OCI-M1 (cell line): ENCODE measurements at places on chromosomes 12 and 14.

DNA sequence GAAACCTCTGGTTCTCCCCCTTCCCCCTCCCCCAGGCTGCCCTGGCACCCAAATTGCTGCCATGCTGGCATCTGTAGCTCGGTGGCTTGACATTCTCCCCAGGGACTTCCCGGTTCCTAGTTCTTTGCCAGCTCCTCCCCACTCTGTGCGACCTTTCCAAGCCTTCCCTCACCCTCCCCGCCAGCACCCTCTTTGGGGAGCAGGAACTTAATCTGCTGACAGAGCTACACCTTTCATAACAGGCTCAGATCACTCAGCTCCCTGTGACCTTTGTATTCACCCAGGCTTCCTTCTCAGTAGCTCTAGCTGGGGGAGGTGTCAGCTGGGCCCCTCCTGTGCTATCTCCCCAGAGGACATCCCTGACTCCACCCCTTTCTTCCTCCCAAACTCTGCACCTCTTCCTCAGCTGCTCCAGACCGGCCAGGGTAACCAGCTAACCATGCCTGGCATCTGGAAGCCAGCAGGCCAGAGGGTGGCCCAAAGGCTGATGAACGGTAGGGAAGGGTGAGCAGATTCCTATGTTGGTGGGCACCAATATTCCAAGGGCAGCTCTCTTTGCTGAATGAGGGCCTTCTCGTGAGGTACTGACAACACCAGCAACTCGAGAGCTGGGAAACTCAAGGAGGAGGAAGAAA lies 1.8 kb upstream of the COX14 start:
- DNase-seq = no peak

- DNase-seq = no peak
Measured at GRCh38 chr14:100256339-100256895, 17.5 kb downstream of the YY1 start.

- peak; percentile 77 for DNase-seq
Measured at GRCh38 chr14:56117765-56118610, at the start of gene PELI2. TSS of gene PELI2 (plus strand) at chr14:56118411. CDS start at chr14:56118661, 250 bp downstream.

GRCh38 chr12:74539261-74539660 lies 1.6 kb downstream of the ATXN7L3B start:
- no peak for DNase-seq

DNA sequence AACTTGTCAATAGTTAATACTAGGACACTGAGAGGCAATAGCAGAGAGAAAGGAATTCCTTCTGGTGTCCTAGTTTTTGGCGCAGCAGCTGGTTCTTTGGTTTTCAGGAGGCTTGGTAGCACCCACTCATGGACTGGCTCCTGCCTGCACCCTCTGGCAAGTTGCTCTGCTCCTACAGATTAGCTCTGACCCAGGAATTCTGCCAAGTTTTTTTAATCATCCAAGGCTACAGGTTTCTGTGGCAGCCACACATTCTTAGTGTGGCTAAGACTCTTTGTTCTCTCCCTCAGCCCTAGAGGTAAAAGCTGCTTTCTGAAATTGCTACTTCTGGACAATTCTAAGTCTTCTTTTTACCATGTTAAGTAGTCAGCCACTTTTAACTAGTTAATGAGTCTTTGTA lies 72.0 kb upstream of the FKBP4 start:
- no peak for DNase-seq

DNA sequence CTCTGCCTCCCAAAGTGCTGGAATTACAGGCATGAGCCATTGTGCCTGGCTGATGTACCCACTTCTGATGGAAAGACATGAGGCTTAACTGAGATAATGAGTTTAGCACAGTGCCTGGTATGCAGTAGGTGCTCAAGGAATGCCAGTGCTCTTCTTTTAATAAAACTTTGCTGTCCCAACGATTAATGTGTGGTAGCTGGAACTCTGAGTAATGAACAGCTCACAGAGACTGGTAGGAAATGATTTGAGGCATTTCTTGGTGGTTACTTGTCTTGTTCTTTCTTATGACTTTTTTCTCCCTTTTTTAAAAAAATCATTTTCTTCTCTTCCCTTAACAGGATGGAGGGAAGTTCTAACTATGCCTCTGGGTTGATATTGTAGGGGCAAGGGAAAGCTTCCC lies 235.7 kb upstream of the PWP1 start:
- DNase-seq = no peak

- DNase-seq = no peak
Measured at GRCh38 chr12:113247123-113248050, 26.1 kb downstream of the TPCN1 start.

DNA sequence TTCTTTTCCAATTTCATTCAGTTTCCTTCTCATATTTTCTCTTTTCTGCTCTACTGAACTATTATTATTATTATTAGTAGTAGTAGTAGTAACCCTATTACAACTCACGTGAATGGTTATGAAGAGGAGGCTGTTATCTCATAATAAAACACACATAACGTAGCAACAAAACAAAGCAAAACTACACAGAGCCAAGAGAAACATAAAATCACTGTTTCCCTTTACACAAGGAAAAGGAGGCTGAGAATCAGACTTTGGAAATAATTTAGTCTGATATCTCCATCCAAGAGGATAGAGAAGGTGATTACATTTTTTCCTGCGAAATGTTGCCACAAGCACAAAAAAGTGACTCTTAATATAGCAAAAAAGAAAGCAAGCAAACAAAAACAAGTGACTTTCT lies 975.8 kb upstream of the FLRT2 start:
- no peak for DNase-seq

DNA sequence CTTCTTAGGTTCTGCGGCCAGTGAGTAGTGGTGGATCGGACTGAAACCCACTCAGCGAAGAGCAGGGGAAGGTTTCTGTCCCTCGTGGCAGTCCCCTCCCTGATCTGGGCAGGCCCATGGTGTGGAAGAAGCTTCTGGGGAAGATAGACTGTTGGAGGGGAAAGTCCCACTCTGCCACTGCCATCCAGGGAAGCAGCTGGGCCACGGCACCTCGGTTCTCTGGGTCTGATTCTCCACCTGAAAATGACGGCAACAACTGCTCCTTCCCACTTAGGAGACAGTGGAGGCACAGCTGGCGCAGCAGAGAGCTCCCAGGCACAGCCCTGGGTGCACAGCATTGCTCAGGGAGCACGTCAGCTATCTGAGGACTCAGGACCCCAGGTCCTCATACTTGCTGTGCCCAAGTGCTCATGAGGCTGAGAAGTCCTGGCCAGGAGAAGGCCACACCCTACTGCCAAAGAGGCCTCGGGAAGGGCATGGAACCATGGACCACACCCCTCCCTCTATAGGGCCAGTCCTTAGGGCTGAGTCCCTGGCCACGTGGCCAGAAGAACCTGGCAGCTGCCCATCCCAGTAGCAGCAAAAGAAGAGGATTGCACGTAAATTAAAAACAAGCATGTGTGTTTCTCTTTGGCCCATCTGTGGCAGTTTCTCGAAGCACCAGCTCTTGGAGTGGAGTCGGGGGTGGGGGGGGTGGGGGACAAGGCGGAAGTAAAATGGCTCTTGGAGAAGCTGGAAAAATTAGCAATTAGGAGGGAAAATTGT lies 85.3 kb upstream of the BCL11B start:
- DNase-seq = no peak

DNA sequence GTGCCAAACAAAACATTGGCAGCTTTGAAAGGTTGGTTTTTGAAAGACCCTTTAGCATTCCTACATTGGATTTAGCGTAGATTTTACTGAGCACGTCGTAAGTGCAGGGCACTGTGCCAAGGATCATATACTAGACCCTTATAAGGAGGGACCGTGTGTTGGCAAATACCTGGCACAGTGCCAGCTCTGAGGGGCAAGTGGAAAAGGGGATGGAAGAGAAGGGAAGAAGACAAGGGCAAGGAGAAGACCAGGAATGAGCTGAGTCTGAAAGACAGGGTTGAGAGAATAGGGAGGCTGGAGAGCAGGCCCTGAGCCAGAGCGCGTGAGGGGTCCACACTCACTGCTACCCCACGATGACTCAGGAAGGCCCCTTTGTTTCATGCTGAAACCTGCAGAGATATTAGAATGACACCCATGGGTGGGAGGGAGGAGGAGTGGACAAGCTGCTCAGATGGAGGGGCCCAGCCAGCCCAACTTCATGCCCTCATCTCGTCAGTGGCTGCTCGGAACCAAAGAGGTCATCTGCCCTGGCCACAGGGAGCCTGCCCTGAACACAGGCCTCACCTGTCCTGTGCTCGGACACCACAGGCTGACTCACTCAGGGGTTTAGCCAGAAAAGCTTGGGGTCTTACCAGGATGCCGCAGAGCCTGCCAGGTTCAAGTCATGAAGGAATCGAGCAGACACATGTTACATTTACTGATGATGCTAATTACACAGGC lies 25.0 kb downstream of the RAB35 start:
- no peak for DNase-seq

DNA sequence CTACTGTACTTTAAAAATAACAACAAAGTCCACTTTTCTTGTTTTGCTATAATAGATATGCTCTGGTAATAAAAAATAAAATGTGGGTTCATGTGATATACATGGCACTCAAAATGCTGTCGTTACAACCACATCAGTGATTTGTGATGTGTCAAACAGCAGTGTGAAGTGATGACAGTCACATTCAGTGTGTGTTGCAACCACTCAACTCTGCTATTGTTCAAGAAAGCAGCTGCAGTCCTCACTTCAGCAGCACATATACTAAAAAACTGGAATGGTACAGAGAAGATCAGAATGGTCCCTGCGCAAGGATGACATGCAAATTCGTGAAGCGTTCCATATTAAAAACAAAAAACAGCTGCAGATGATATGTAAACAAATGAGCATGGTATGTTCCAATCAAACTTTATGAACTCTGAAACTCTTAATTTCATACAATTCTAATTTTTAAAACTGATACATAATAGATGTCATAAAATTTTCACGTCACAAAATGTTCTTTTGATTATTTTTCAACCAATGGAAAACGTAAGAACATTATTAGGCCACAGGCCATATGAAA lies 6.7 kb downstream of the TRMT5 start:
- DNase-seq = no peak

- no peak for DNase-seq
Measured at GRCh38 chr14:82309199-82309598, 775.5 kb upstream of the SEL1L start.

GRCh38 chr12:3694673-3695072 lies 58.2 kb downstream of the CRACR2A start:
- DNase-seq = no peak

DNA sequence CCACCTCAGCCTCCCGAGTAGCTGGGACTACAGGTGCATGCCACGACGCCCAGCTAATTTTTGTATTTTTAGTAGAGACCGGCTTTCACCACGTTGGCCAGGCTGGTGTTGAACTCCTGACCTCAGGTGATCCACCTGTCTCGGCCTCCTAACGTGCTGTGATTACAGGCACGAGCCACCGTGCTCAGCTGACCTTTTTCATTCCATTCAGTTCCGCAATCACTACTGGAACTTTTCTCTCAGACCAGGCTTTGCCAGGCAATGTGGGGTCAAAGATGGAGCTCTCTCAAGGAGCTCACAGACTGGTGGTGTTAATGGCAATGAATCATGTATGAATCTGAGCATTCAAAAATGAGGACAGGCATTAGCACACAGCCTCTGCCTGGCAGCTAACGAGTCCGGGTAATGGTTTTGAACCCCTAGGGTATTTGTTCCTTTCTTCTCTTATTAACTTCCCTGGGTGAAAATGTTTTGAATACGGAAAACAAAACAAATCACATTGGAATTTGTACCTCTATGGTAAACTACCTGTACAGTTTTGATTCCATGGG lies 9.4 kb upstream of the TCHP start:
- DNase-seq = no peak

DNA sequence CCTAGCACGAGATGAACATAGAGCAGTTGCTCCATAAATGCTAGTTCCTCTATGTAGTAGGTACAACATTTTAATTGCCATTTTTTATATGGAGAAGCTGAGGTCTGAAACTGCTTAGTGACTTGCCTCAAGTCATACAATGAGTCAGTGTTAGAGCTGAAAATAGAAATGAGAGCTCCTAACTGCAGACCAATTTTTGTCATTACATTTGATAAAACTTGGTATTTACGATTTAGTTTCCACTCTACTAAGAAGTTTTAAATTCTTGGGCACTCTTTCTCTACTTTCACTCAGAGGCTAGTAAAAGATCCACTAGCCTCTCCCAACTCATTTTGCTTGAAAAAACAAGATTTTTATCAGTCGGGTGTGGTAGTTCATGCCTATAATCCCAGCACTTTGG lies 8.1 kb upstream of the TMED10 start:
- DNase-seq = peak; percentile 22

GRCh38 chr12:550473-551260 lies 90.9 kb downstream of the B4GALNT3 start:
- DNase-seq = no peak

DNA sequence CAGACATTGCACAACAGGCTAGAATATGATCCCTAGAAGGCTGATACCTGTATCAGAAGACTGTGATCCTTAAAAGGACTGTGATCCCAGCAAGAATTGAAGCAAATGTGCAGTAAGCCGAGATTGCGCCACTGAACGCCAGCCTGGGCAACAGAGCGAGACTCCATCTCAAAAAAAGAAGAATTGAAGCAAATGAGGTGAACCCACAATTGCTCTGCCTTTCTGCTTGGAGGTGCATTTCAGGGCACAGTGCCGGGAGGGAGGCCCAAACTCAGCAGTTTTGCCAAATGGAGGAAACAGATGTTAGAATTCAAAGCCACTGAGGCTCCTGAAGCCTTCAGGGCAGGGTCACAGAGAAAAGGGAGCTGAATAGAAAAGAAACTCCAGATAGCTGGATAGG lies 61.1 kb upstream of the COCH start:
- no peak for DNase-seq

GRCh38 chr14:77910506-77910905 lies 110.6 kb downstream of the ADCK1 start:
- DNase-seq = no peak

- DNase-seq = peak; percentile 71
Measured at GRCh38 chr12:47838286-47838931, 18.7 kb upstream of the HDAC7 start.

GRCh38 chr14:94542111-94542810 lies 19.0 kb upstream of the SERPINA4 start:
- DNase-seq = no peak

- DNase-seq = no peak
Measured at GRCh38 chr12:120394483-120395367, 25.8 kb upstream of the MSI1 start.

DNA sequence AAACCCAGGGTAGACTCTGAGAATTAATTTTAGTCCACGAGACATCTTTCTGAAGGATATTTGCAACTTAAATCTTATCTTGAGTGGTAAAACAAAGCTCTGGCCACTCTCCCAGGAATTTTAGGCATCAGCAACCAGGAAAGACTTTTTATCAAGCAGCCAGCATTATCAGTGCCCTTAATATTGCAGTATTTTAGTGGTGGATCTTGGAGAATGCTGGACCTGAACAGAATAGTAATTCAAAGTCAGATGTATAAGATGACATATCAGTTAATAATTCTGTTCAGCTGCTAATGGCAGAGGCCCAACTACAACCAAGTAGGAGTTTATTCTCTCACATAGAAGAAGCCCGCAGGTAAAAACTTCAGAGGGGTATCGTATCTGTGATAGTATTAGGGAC lies 59.0 kb upstream of the CRY1 start:
- DNase-seq = no peak

GRCh38 chr14:89245802-89246201 lies 171.2 kb downstream of the FOXN3 start:
- no peak for DNase-seq

DNA sequence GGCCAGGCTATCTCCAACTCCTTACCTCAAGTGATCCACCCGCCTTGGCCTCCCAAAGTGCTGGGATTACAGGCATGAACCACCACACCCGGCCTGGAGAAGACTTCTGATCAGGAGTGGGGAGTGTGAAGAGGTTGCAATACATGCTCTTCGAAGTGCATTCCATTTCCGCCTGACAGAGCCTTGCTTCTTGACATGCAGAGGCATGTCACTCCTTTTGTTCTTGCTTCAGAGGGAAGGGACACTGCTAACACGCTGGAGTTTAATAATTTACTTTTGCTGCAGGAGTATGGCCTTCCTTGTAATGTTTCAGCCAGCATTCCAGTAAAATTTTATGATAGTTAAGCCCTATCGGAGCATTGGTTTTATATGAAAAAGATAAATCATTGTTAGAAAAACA lies 74.9 kb downstream of the SLC25A47 start:
- DNase-seq = no peak
